ENCODE measurements at places on chromosomes 11 and 22. TPM values are rescaled to one million over a fixed set of nuclear protein-coding genes. Genes with fewer than 3 reads are reported as not detected.

ANO5 gene
- 0.44 TPM for total RNA-seq

SYT8 gene
- total RNA-seq = not detected

SCN4B gene
- not detected for total RNA-seq

RFPL2 gene
- total RNA-seq = not detected

TMPRSS4 gene
- total RNA-seq = not detected

INSC gene
- 0.77 TPM for total RNA-seq

OR52E4 gene
- not detected for total RNA-seq

DLG2 gene
- total RNA-seq = 1.1 TPM

GLB1L2 gene
- total RNA-seq = 0.37 TPM

PNPLA5 gene
- not detected for total RNA-seq

CYB5R2 gene
- total RNA-seq = 20.0 TPM

CASP12 gene
- total RNA-seq = not detected

GSTT2B gene
- 4.5 TPM for total RNA-seq

YPEL4 gene
- 0.66 TPM for total RNA-seq

TMEM191C gene
- 0.66 TPM for total RNA-seq

RAB3IL1 gene
- total RNA-seq = 19.1 TPM

GDPD4 gene
- not detected for total RNA-seq

PRR33 gene
- total RNA-seq = not detected

KIF18A gene
- 40.0 TPM for total RNA-seq

CAPN5 gene
- total RNA-seq = 13.5 TPM

ARHGEF17 gene
- 37.2 TPM for total RNA-seq

TRIM6 gene
- total RNA-seq = 6.5 TPM

MIAT gene
- total RNA-seq = 1.5 TPM

WNT7B gene
- 0.33 TPM for total RNA-seq

NFRKB gene
- 22.7 TPM for total RNA-seq

LDHAL6A gene
- total RNA-seq = not detected

C22orf31 gene
- total RNA-seq = not detected

All from uterine smooth muscle cell (primary cell).